Muscle of leg (tissue), 16 donors: ENCODE measurements at places on chromosomes 7 and 10. TPM values are rescaled to one million over a fixed set of nuclear protein-coding genes. Genes with fewer than 3 reads are reported as not detected.
A peak's percentile ranks its signal among the peaks of the same experiment; 100 is the strongest.

CDHR1 gene
- total RNA-seq, result 0.27 TPM

DNA sequence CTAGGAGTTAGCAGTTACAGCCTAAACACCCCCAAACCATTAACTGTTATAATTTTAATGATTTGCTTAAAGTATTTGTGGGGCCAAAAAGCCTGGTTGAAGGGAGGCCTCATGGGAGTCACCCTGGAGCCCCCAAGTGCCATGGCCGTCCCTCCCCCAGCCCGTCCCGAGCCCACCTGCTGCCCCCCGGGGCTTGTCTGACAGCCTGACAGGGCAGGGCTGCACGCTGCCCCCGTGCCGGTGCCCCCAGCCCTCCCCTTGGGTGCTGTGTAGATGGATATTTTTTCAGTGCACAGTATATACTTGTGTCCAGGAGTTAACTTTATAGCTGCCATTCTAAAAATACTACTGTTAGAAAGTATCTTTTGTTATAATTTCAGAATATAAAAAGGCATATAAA lies 108.4 kb downstream of the CYTH3 start:
- DNase-seq, result no peak

DNA sequence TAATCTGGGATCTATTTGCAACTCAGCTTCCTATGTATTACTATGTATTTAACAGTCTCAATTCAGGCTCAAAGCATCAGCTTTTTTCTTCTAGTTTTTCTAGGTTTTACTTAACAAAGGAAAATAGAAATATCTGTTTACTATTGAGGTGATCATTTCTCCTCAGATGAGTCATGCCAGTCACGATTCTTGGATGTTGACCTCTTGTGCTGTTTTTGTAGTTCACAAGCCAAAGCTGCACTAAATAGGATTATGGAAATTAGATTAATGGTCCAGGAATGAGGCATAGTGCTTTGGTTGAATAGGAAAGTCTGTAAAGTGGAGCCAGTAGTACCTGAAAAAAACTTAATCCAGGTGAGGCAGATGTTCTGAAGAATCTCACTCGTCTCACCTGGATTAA lies 198.3 kb upstream of the KAT6B start:
- no peak for DNase-seq

MMD2 gene
- total RNA-seq, result not detected

DNA sequence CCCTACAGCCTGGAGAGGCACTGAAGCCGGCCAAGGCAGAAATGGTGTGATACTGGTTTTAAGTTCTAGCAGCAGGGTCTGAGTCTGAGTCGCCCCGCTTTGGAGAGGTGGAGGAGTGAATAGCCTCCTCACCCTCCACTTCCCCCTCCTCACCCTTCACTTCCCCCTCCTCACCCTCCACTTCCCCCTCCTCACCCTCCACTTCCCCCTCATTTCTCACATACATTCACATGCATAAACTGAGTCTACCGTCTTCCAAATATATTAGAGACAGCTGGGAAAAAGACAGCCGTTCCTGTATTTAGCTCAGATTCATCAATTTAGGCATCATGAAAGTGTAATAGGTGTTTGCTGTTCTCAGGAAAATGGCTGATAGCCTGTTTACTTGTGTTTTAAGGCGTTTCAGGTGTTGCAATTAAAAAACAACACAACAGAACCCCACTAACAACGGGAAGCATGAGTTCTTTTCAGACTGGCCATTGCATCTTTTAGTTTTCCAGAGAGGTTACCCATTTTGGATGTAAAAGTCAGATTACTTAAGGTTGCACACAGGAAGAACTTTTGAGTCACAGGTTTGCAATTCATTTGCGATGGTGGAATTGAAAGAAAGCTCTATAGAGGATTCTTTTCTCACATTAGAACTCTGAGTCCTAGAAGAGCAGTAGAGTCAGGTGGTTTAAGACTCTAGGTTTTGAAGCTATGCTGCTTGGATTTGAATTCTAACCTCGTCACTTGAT lies 861 bp downstream of the NRBF2 start:
- DNase-seq, result peak; percentile 55

MSS51 gene
- 28.2 TPM for total RNA-seq
